ENCODE measurements at places on chromosomes 13 and 19.
A peak's percentile ranks its signal among the peaks of the same experiment; 100 is the strongest.

DNA sequence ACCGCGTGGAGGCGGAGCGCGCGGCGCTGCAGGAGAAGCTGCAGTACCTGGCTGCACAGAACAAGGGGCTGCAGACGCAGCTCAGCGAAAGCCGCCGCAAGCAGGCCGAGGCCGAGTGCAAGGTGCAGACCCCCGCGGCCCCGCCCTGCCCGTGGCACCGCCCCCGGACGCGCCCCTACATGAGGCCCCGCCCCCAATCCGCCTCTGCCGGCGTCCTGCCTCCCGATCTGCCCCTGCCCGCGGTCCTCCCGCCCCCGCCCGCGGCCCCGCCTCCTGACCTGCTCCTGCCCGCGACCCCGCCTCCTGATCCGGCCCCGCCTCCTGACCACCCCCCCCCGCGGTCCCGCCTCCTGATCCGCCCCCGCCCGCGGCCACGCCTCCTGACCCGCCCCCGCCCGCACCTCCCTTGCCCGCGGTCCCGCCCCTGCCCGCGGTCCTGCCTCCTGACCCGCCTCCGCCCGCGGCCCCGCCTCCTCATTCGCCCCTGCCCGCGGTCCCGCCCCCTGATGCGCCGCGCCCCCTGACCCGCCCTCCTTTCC, 11.7 kb downstream of the PRR36 start:
- DNase-seq = peak; percentile 29

- DNase-seq = peak; percentile 32
These were observed 2.4 kb upstream of the NTN5 start for GRCh38 chr19:48674921-48675824.

- DNase-seq = no peak
These were observed 2861.0 kb downstream of the PCDH9 start for GRCh38 chr13:64369121-64369520.

GRCh38 chr13:44364345-44365000, 9.2 kb upstream of the SERP2 start:
- no peak for DNase-seq

GRCh38 chr19:18905513-18906236, 9.7 kb upstream of the CERS1 start:
- DNase-seq = no peak

DNA sequence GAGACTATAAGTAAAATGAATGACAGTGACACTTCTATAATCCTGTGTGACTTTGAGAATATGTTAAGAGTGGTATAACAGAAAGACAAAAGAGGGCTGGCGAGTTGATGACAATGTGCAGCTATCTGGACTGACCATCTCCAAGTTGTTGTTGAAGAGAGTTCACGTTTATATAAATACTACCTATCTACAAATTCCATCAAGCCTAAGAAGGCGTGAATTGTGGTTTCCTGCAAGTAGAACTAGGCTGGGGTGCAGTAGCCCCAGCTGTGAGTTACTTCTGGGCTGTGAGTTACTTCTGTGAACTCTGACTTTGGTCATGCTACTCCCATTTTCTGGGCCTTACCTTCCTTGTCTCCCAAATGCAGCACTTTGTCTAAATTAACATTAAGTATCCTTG, 561.0 kb downstream of the TBC1D4 start:
- no peak for DNase-seq

DNA sequence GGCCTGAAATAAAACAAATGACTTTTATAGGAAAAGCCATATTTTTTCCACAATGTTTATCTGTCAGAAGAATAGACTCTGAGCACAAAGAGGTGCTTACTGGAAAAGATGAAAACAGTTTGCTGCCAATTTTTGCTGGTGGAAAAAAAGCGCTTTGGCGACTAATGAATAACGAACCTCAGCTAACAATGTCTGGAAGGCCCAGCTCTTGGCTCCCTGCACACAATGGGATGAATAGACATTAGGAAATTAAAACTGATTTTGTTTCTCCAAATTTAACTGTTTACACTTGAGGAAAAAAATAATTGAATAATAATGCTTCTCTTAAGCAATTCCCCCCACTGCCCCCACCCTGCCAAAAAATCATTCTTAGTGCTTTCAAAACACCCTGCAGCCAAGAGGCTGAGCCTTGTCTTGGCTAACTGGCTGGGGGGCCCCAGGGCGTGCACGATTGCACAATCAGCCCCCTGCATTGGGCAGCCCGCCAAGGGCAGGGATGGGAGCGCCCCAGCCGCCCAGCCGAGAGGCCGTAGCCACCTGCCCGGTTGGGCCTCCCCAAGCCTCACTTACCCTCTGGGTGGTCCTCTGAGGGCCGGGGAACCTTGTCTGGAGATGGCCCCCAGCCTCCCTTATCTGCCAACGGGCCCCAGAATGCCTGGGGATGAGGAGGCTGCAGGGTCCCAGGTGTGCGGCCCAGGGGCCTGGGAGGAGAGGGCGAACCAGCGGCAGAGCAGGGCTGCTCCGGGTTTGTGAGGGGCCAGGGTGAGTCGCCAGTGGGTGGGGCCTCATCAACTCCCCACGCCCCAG, 16.8 kb downstream of the CEBPG start:
- DNase-seq = no peak

- DNase-seq = no peak
These were observed 239.0 kb downstream of the RGCC start for GRCh38 chr13:41696163-41697003.

- DNase-seq = no peak
These were observed 10.5 kb upstream of the ELL start for GRCh38 chr19:18532168-18532890.

DNA sequence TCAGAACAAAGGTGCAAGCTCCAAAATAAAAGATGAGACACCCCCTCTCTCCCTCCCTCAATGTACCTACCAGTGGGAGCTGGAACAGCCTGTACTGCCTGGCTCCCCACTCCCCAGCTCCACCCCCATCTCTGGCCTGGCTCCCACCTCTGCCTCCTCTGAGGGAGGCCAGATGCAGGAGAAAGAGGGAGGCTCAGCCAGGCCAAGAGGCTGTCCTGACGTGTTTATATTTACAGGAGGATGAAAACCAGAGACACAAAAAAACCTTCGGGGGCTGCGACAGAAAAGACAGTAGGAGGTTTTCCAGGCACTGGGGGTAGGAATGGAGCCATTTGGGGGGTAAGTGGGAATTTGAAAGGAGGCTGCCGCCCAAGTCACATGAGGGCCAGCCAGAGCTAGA, 19.7 kb downstream of the ARHGEF18 start:
- DNase-seq = no peak

DNA sequence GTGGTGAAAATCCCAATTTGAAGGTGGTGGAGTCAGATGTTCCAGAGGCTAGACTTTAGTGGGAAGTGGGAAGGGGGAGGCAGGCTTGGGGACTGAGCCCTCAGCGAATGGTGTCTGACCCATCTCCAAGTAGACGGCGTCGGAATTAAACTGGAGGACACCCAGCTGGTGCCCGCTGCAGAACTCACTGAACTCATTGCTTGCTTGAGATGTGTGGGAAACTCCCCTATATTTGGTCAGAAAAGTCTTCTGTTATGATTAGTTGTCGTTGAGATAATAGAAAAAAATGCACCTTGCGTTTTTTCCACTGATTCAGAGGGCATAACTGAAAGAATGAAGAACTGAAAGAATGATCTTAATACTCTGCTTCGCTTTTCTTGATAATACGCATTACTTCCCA, 871 bp upstream of the ZNF583 start:
- DNase-seq = no peak

GRCh38 chr13:91719033-91719432, 320.6 kb downstream of the GPC5 start:
- no peak for DNase-seq

DNA sequence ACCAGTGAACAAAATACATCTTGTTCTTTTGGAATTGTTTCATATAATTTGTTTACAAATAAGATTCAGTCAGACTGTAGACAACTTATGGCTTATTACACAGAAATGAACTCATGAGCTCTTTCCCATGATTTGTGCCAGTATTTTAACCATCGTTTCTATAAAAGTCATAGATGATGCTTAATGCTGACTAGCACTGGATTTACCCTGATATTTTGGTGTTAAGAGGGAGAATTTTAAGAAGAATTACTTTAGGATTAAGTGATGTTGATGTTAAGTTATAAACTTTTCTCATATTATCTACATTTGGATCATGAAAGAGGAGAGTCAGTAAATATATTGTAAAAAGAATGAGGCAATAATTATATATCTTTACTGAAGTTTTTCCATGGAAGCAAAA, 162.7 kb downstream of the POSTN start:
- DNase-seq = no peak

DNA sequence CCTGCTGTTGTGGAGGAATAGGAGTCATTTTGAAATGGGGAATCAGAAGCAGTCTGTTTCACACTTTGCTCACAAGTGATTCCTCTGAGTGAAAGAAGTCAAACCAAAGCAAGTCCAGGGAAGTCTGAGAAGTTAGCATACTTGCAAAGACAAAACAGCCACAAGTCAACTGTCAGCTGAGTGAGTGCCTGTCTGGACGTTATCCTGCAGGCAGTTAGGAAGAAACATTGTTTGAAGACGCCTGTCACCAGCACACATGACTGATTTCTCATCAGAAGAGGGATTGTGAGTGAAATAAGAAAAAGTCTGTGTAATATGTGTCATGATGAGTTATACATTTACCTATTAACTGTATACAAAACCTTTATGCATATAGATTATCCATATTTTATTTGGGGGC, 153.5 kb downstream of the KCNRG start:
- no peak for DNase-seq

DNA sequence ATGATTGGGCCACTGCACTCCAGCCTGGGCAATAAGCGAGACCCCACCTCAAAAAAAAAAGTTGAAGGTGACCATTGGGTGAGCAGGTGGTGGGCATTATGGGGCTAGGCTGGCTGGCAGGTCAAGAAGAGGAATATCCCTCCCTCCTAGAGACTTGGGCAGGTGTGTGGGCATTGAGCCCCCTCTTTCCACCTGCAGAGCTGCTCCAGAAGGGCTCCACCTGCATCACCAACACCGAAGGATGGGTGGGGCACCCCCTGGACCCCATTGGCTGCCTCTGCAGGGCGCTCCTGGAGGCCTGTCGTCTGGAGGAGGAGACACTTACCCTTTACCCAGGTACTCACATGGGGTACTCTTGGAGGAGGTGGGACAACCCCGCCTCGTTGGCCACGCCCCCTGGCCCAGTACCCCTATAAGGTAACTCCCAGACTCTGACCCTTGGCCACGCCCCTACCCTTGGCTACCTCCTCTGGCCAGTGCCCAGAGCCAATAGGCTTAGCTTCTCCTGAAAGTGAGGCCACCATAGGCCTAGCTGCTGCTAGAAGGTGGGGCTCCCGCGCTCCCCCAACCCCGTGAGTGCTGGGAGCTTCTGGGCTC, 21.9 kb downstream of the ZSWIM4 start:
- no peak for DNase-seq

- no peak for DNase-seq
These were observed at the start of gene GPR18 for GRCh38 chr13:99258210-99258860. Gene GPR18 (minus strand): TSS chr13:99258379. CDS start chr13:99255872, 2,507 bp downstream.

DNA sequence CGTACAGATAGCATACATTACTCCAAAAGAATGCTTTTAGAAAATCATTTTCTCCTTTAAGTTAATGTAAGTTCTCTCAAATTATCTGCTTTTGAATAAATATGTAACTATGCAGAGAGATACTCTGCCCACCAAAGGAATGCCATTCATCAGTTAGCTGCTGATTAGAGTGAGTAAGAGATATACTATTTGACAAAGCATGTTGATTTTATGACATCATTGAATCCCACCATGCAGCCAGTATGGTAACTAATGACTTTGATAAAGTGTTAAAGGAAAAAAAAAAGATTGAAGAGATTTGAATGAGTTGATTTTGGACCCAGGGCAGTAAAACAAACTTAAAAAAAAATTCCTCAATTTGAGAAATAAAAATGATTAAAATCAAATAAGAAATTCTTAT, 521.5 kb downstream of the SLITRK6 start:
- no peak for DNase-seq

GRCh38 chr19:45492627-45493470, 4.0 kb downstream of the RTN2 start:
- DNase-seq = no peak

DNA sequence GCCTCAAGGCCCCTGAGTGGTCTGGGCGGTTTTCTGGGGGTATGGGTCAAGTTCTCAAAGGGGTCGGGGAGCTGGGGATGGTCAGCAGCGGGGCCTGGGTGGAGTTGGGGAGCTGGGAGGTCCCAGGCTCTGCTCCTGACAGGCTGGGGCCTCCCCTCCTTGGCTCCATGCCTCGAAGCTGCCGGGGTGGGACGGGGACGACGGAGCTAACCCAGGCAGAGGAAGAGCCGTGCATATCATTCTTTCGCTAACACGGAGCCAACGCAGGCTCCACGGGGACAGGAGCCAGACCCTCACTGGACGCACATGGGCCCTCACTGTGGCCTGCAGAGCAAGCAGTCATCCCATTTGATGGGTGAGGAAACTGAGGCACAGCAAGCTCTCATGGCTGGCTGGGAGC, 25.8 kb upstream of the CACTIN start:
- no peak for DNase-seq

GRCh38 chr13:65499256-65499655, 1730.9 kb downstream of the PCDH9 start:
- DNase-seq = no peak

DNA sequence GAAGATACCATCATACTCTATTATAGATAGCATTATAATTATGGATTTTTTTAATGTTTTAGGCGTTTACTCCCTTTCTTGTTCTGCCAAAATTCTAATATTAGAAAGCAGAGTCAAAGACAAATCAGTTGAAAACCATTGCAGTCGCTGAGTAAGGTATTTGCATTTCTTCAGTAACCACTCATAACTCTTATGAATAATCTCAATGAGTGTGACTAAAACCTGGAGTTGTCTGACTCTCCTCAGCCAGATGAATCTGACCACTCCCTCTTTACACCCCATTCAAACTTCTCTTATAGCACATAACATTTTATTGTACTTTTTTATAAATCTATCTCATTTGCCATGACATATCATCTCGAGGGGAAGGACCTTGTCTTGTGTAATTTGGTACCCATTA, 1006.5 kb downstream of the DIAPH3 start:
- no peak for DNase-seq

DNA sequence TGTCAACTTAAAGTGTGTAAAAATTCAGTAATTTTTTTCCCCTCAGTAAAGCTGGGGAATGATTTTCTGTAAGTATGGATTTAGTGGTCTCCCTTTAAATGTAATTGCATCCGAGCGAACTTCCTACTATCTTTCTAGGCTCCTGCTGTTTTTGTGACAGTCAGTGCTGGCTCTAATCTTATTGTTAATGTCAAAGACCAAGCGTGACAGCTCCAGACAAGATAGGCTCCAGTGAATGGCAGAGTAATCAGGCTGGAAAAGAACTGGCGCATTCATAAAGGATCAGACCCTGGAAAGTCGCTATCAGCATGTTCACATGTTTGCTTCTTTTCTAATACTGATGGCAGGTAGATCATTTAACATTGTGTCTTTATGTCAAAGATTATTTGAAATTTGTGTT, 908.0 kb upstream of the ATXN8OS start:
- DNase-seq = no peak

GRCh38 chr19:58520257-58520599, 618 bp upstream of the ZBTB45 start:
- no peak for DNase-seq

- no peak for DNase-seq
These were observed 22.0 kb downstream of the SLC15A1 start for GRCh38 chr13:98730441-98730840.
